ENCODE measurements at places on chromosomes 13 and 19.

GRCh38 chr19:16373989-16374388 is 49.4 kb downstream of the KLF2 start:
- H3K27me3 ChIP-seq: no peaks in the 10 kb centered on the region
- no peak overlapping the region for H3K4me3 ChIP-seq
- no peak for DNase-seq
- peaks cover 43% of the 10 kb centered on the region for H3K4me1 ChIP-seq

DNA sequence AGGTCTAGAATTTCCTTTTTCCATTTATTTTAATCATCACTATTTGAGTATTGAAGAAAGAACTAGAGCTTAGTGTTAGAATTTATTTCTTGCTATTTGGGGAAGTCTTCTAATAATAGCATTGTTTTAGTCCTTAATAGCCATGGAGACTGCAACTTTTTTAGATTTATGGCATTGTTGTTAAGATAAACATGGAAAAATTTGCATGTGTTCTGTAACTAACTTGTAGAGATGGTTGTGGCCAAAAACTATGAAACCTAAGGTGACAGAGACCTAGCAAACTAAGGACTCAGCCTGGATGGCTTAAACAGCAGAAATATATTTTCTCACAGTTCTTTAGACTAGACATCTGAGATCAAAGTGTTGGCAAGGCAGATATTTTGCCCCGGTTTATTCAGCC is 246.4 kb downstream of the SPRY2 start:
- DNase-seq: no peak
- no peaks in the 10 kb centered on the region for H3K4me1 ChIP-seq
- no peaks in the 10 kb centered on the region for H3K27me3 ChIP-seq
- H3K4me3 ChIP-seq: no peak overlapping the region
- H3K27ac ChIP-seq: no peak overlapping the region
- H3K36me3 ChIP-seq: no peaks in the 10 kb centered on the region

- no peak for DNase-seq
- no peak overlapping the region for H3K4me3 ChIP-seq
- peaks cover 22% of the 10 kb centered on the region for H3K4me1 ChIP-seq
- H3K27me3 ChIP-seq: no peaks in the 10 kb centered on the region
- H3K27ac ChIP-seq: no peak overlapping the region
Observed at GRCh38 chr19:15447057-15447456, 2.7 kb downstream of the WIZ start.

- no peak for DNase-seq
- H3K27me3 ChIP-seq: no peaks in the 10 kb centered on the region
- H3K27ac ChIP-seq: no peak overlapping the region
- no peaks in the 10 kb centered on the region for H3K36me3 ChIP-seq
- no peak overlapping the region for H3K4me3 ChIP-seq
- no peaks in the 10 kb centered on the region for H3K4me1 ChIP-seq
Observed at GRCh38 chr13:28678809-28679208, 19.9 kb downstream of the POMP start.

DNA sequence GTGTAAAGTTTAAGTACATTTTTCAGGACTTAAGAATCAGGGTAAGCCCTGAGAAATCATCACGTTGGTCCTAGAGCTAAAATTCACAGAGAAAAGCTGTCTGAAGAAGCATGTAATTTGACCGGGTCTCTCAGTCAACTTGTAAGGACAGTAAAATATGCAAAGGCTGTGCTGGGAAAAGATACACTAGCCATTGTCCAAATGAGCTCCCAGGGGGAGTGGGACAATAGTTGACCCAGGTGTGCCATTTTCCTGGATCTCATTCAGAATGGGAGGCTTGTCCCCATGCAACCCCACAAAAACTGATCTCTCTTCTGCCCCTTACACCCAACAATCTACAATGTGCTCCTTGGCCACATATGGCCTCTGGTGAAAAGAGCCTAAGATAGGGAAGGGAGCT is 437.9 kb downstream of the KLF12 start:
- no peaks in the 10 kb centered on the region for H3K27me3 ChIP-seq
- no peak overlapping the region for H3K4me3 ChIP-seq
- no peaks in the 10 kb centered on the region for H3K36me3 ChIP-seq
- H3K27ac ChIP-seq: no peak overlapping the region
- no peaks in the 10 kb centered on the region for H3K4me1 ChIP-seq

DNA sequence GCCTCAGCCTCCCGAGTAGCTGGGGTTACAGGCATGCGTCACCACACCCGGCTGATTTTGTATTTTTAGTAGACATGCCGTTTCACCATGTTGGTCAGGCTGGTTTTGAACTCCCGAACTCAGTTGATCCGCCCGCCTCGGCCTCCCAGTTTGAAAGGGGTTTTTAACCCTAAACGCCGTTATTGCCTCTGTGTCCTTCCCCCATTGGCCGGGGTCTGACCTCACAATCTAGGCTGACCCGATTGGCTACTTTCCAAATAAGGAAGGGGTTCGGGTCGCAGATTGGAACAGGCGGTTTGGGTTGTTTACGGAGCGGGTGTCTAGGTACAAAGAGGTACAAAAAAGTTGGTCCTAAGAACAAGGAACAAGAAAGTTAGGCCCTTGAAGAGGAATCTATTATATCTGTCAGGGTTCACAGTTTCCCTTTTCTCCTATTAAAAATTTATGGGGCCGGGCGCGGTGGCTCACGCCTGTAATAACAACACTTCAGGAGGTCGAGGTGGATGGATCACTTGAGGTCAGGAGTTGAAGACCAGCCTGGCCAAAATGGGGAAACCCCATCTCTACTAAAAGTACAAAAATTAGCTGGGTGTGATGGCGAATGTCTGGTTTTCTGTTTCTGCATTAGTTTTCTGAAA is 1.0 kb downstream of the ZNF253 start:
- no peak for DNase-seq
- peaks cover 5% of the 10 kb centered on the region for H3K36me3 ChIP-seq
- H3K4me3 ChIP-seq: peak overlapping the region; percentile 75
- peaks cover 57% of the 10 kb centered on the region for H3K4me1 ChIP-seq

DNA sequence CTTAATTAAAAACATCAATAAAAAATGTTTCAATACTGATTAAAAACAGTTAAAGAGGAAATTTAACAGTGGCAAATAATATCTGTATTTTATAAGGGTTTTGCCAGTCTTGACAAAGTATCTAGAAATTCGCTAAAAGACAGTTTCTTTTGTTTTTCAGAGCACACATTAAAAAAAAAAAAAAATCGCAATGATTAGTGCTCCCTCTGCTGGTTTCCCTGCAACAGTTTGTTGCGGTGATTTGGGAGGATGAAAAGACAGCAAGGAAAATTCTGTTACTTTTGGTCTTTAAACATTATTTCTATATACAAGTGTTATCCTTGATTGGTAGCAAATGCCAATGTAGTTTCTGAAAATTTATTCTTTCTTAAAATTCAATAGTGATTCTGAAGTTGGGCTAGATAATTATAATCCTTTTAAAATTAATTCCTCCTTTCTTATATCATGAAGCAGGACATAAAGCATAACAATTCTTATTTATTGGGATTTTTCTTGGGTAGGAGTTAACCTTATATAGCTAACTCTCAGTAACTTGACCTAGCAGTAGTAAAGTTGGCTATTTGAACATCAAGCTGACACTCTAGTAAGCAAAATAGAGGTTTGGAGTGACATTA is 23.1 kb upstream of the SPRY2 start:
- no peak overlapping the region for H3K27ac ChIP-seq
- H3K4me3 ChIP-seq: peak overlapping the region; percentile 34
- no peak for DNase-seq
- no peaks in the 10 kb centered on the region for H3K36me3 ChIP-seq
- H3K4me1 ChIP-seq: no peaks in the 10 kb centered on the region
- H3K27me3 ChIP-seq: no peaks in the 10 kb centered on the region

DNA sequence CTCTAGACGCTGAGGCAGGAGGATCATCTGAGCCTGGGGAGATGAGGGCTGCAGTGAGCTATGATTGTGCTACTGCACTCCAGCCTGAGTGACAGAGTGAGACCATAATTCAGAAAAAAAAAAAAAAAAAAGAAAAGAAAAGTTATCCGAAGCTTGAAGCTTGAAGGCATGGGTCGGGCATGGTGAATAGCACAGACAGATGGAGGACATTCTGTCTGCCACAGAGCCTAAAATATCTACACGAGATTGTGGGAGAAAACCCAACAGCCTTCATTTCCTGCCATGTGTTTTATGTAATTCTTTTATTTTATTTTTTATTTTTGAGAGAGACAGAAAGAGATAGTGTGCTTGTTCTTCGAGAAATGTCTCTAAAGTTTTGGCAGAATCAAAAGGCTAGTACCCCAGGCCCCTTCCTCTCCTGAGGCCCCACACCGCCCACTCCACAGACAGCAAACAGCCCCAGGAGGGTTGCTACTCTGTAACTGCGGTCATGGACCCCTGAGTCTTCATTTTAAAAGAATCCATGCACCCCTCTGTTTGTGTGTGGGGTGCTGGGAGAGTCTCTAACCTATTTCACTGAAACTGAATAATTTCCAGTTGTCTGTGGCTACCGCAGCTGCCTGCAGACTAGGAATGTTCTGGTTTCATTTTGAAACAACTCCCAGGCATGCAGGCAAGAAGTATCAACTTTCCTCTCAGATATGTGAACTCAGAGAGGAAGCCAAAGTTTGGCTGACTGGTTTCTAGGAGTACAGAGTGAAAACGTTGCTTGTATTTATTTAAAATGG is 38.4 kb upstream of the RCBTB2 start:
- peak overlapping the region; percentile 84 for H3K27ac ChIP-seq
- no peaks in the 10 kb centered on the region for H3K27me3 ChIP-seq
- H3K4me3 ChIP-seq: peak overlapping the region; percentile 35
- peak; percentile 59 for DNase-seq
- no peaks in the 10 kb centered on the region for H3K36me3 ChIP-seq
- H3K4me1 ChIP-seq: peaks cover 71% of the 10 kb centered on the region
